ENCODE measurements at places on chromosomes 7 and 10.

GRCh38 chr7:81445462-81445861 lies 324.4 kb downstream of the HGF start:
- DNase-seq: no peak

GRCh38 chr7:37765872-37766525 lies 82.4 kb upstream of the NME8 start:
- no peak for DNase-seq

GRCh38 chr7:111475959-111476358 lies 86.3 kb downstream of the IMMP2L start:
- no peak for DNase-seq

DNA sequence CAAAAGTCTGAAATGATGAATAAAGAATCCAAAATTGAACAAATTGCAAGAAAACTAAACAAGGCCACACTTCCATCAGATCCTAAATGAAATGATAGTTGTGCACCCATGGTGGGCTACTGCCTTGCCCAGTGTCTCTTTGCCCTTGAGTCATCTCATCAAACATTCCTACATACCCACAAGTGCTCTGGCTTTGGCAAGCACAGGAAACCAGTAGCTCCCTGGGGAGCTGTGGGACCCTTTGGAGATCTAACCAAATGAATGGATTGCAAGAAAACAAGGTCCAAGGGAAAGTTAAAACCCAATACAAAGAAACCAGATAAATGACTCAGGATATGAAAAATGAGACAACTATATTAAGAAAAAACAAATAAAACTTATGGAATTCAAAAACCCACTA lies 129.8 kb upstream of the TMEM229A start:
- no peak for DNase-seq

DNA sequence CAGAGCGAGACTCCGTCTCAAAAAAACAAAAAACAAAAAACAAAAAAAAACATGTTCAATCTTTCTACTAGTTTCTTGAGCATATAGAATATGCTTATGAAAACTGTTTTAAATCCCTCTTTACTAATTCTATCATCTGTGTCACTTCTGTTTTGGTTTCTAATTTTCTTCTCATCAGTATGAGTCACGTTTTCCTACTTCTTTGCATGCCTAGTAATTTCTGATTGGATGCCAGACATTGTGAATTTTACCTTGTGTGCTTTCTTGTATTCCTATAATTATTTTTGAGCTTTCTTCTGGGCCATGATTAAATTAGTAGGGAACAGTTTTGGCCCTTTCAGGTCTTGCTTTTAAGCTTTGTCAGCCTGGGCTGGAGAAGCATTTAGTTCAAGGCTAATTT lies 9.9 kb downstream of the MICU1 start:
- DNase-seq: no peak

DNA sequence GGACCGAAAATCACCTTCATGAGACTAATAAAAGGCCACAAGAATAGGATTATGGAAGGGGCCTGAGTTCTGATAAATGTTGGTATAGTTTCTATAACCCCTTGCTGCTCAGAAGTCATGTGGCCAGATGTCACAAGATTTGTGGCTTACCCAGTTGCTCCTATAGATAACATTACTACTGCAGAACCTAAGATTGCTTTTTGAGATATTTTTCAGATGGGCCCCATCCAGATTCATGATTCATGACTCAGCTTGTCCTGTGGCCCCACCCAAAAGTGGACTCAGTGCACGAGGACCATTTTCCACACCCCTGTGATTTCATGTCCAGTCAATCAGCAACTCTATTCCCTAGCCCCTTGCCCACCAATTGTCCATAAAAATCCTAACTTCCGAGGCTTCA lies 209.0 kb downstream of the ACTR3B start:
- no peak for DNase-seq

GRCh38 chr7:103613655-103614642 lies 167.9 kb upstream of the SLC26A5 start:
- peak; percentile 34 for DNase-seq

DNA sequence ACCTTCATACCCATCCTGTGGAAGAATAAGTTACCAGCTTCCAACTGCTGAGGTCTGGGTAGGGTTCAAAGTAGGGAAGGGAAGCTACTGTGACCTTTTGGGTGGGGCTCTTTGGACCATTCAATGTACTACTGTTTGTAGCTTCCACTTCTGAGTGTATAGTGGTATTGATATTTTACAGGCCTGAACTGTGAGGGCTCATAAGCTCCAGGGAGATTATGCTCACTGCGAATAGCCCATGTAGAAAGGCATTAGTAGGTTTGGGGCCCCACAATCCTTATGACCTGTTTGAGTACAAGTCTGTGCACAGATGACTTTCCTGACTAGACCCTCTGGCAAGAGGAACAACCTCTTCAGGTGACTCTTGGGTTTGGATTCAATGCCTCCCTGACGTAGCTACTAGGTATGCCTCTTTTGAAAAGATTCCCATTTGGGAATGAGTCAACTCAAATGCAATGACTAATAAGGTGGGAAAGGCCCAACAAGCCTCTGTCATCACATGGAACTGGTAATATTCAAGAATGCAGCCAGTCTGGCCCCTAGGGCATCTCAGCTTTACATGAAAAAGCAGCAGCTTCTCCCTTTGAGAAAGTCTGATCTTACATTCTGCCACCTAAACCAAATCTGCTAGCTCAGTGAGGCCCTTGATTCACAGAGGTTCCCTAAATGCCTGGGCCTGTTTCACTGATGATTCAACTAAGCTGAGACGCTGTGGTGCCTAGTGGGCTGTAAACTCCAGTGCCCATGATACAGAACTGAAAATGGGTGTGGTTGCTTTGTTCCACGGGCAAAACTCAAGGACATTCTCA lies 79.8 kb downstream of the ABI1 start:
- peak; percentile 100 for DNase-seq

- DNase-seq: peak; percentile 94
Observed at GRCh38 chr7:24971333-24972165, 8.4 kb downstream of the OSBPL3 start.

GRCh38 chr10:132570771-132571649 lies 33.4 kb downstream of the INPP5A start:
- DNase-seq: peak; percentile 76

- no peak for DNase-seq
Observed at GRCh38 chr7:151451156-151451555, 11.2 kb upstream of the CRYGN start.

DNA sequence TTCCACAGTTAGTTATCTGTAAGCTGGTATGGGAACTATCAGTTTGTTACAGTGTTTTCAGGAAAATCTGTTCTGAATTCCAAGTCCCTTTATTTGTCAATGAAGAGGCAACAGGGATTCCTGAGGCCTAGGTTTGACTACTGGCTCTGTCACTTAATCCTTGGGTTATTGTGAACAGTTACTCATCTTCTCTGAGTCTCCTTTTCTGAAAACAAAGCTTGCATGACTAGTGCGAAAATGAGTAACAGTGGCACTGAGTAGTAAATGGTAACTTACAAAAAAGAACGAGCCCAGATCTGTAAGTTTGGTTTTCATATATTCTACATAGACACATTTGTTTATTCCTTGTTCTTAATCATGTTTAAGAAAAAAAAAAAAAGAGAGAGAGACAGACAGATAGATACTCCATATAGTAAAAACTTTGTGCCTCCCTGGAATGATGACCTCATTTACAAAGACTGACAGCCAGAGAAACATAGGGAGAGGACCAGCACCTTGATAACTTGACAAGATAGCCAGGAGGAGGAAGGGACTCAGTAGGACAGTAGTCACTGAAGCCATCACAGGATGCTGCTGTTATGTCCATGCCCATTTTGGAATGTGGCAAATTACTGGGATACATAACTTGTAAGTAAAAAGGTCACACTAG lies 1.9 kb downstream of the MRPS33 start:
- peak; percentile 69 for DNase-seq

DNA sequence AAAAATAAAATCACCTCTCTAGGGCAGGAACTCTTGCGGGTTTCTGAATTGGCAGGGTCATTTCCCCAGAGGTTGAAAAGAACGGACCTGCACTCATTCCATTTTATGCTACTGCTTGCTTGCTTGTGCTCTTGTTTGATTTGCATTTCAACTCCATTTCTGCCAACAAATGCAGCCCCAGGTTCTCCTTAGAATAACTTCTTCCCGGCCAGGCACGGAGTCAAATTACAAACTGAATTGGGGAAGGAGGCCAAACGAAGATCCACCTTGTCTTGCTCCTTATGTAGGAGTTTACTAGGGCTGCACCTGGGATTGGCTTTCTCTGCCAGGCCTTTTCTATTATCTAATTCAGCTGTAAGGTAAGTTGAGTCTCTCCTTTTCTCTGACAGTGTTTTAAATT lies 79.6 kb downstream of the HGF start:
- DNase-seq: no peak

DNA sequence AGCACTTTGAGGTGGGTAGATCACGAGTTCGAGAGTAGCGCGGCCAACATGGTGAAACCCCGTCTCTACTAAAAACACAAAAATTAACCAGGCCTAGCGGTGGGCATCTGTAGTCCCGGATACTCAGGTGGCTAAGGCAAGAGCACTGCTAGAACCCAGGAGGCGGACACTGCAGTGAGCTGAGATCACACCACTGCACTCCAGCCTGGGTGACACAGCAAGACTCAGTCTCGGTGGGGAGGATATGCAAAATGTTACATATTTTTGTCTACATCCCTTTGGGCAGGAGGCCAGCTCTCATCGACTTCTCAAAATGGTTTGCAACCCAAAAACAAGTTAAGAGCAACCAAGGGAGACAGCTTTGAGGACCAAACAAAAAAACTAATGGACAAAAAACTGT lies 8.2 kb downstream of the ATE1 start:
- DNase-seq: no peak
